CD4-positive, CD25-positive, alpha-beta regulatory T cell (primary cell): ENCODE measurements at places on chromosomes 13 and 19. TPM values are rescaled to one million over a fixed set of nuclear protein-coding genes. Genes with fewer than 3 reads are reported as not detected.

Gene RASGRP4
- polyA plus RNA-seq = 3.3 TPM

Gene SLC25A41
- not detected for polyA plus RNA-seq

Gene FPR1
- polyA plus RNA-seq = 1.1 TPM

DNA sequence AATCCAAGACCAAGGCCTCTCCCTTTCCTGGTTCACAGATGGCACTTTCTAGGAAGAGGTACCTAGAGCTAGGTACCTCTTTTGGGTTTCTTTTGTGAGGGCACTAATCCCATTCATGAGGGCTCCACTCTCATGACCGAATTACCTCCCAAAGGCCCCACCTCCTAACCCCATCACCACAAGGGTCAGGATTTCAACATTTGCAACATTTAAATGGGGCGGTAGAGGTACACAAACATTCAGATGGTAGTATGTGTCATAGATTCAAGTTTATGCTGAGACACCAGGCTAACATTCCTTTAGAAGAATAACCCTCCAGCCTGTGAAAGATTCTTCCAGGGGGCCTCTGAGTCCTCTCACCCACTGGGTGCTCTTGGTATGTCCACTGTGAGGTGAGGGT is 116.3 kb downstream of the FOXO1 start:
- no peaks in the 10 kb centered on the region for H3K27me3 ChIP-seq
- H3K4me1 ChIP-seq = peaks cover 3% of the 10 kb centered on the region
- H3K36me3 ChIP-seq = peaks cover 6% of the 10 kb centered on the region
- H3K27ac ChIP-seq = no peak overlapping the region
- H3K4me3 ChIP-seq = no peak overlapping the region

GRCh38 chr13:20787180-20787579 is 13.4 kb upstream of the EEF1AKMT1 start:
- no peaks in the 10 kb centered on the region for H3K4me1 ChIP-seq
- no peak overlapping the region for H3K4me3 ChIP-seq
- H3K36me3 ChIP-seq = peaks cover 46% of the 10 kb centered on the region
- H3K27me3 ChIP-seq = no peaks in the 10 kb centered on the region
- no peak overlapping the region for H3K27ac ChIP-seq
- DNase-seq = no peak
